ENCODE measurements at places on chromosomes 11 and 22. TPM values are rescaled to one million over a fixed set of nuclear protein-coding genes. Genes with fewer than 3 reads are reported as not detected.

DNA sequence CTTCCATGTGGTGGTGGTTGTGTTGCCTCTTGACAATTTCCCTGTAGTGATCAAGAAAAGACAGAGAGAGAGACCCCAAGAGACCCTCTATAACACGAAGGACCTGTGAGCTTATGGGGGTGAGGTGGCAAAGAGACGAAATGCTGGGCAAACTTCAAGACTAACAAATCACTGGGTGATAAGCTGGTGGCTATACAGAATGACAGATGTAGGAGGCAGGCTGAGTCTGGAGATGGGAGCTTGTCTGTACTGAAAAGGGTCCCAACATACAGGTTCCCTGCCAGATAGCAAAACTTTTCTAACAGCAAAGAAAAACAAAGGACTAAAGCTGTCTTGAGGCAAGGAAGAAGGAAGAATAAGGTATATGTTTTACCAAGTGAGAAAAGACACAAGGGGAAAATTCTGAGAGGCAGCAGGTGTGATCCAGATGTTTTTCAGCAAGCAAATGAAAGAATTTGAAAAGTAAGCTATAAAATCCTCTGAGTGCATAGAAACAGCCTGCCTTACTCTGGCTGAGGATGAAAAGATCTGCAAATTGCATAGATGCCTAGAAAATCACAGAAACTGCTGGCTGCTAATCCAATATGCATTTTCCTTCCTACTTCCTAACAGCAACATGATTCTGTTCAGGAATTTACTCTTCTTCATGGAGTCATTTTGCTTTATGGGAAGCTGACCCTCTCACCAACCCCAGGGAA lies 21.9 kb upstream of the LYVE1 start:
- no peak overlapping the region for H3K4me3 ChIP-seq
- no peak overlapping the region for H3K27ac ChIP-seq
- H3K4me1 ChIP-seq, result no peaks in the 10 kb centered on the region
- H3K27me3 ChIP-seq, result no peaks in the 10 kb centered on the region

DNA sequence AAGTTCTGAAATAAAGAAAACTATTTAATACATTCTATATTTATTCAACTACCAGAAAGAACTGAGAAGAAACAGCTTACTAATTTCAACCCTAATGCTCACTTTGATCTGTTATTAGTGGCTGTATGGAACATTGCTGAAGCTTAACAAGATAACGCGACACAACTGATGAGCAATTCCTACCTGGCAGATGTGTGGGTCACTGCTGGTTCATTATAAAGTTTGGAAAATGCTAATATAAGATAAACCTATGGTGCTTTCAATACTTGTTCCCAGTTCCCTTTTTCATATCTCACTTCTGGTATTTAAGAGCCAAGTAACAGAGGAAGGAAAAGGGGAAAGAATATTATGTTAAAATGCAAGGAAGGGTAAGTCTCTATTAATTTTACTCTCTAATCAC lies 10.5 kb downstream of the CTSC start:
- H3K4me1 ChIP-seq, result no peaks in the 10 kb centered on the region
- no peak for DNase-seq
- peaks cover 7% of the 10 kb centered on the region for H3K36me3 ChIP-seq
- no peaks in the 10 kb centered on the region for H3K27me3 ChIP-seq
- H3K27ac ChIP-seq, result no peak overlapping the region

- H3K4me1 ChIP-seq, result no peaks in the 10 kb centered on the region
- no peak overlapping the region for H3K27ac ChIP-seq
- H3K36me3 ChIP-seq, result no peaks in the 10 kb centered on the region
- H3K4me3 ChIP-seq, result no peak overlapping the region
- H3K27me3 ChIP-seq, result no peaks in the 10 kb centered on the region
These were observed 15.5 kb upstream of the ZBTB44 start for GRCh38 chr11:130330101-130330684.

DNA sequence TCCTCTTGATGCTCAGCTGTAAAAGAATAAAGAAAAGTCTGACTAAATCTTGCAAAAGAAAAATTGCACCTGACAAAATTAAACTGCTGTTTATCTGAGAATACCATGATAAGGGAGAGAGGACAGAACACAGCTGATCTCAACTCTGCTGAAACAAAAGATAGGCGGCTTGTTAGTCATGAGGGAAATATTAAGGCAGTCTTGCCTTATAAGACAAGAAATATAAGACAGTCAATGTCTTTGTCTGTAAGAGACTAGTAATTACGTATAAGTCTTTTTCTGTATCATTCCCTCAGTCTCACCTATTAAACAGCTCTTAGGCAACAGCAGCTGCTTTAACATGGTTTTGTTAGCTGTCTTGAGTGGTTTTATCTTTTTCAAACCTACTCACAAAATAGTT lies 296.6 kb downstream of the LUZP2 start:
- H3K4me3 ChIP-seq, result no peak overlapping the region
- no peaks in the 10 kb centered on the region for H3K27me3 ChIP-seq
- no peak for DNase-seq
- H3K27ac ChIP-seq, result no peak overlapping the region

Gene CD6
- 0.64 TPM for total RNA-seq

GRCh38 chr11:3178349-3178748 lies 13.2 kb upstream of the OSBPL5 start:
- no peak for DNase-seq
- H3K4me1 ChIP-seq, result no peaks in the 10 kb centered on the region
- H3K27ac ChIP-seq, result no peak overlapping the region
- H3K36me3 ChIP-seq, result no peaks in the 10 kb centered on the region
- H3K27me3 ChIP-seq, result no peaks in the 10 kb centered on the region
- no peak overlapping the region for H3K4me3 ChIP-seq

Gene STK33
- not detected for total RNA-seq

Gene CRYBB2
- not detected for total RNA-seq

DNA sequence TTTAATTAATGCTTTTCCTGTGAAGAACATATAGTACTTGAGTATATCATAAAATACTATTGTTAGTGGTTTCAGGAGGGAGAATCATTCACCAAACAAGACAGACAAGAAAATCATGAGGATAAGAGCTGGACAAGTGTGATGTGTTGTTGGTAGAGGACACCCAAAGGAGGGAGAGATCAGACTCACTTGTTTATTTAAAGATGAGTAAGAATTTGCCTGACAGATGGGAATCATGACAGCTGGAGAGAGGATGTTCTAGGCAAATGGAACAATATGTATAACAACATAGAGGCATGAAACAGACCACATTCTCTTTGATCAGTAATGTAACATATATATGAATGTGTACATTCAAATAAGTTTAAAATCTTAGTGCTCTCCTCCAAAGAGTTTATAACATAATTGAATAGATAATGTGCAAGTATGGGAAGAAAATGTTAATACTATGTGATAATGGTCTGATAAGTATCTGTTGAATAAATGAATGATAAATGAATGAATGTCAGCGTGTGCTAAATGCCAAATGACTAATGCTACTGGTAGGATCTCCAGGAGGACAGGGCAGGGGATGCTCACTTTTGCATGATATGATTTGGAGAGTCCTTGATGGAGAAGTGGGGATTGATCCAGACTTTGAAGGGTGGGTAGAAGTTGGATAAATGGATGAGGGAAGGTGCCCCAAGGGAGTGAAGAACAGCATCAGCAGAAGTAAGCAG lies 228.9 kb upstream of the SORL1-AS1 start:
- DNase-seq, result no peak
- no peak overlapping the region for H3K27ac ChIP-seq
- no peaks in the 10 kb centered on the region for H3K4me1 ChIP-seq
- no peak overlapping the region for H3K4me3 ChIP-seq

GRCh38 chr11:57653163-57653562 lies 3.5 kb upstream of the YPEL4 start:
- no peak for DNase-seq
- no peak overlapping the region for H3K4me3 ChIP-seq
- H3K4me1 ChIP-seq, result no peaks in the 10 kb centered on the region
- H3K36me3 ChIP-seq, result no peaks in the 10 kb centered on the region

DNA sequence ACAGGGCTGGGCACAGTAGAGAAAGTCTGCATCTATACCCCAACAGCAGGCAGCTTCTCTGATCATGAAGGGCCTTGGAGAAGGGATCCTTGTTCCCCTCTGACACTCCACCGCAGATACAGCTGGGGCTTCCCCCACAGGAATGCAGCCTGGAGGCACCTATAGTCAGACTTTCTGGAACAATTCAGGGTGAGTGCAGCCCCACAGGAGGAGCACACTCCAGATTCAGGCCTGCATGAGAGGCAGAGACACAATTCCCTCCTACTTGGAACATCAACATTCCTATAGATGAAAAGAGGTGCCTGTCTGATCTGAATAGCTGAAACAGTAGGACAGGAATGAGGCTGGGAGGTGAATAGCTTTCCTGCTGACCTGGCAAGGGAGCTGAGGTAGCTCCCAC lies 1298.0 kb upstream of the CNTN5 start:
- H3K27ac ChIP-seq, result no peak overlapping the region
- H3K4me1 ChIP-seq, result no peaks in the 10 kb centered on the region
- H3K27me3 ChIP-seq, result no peaks in the 10 kb centered on the region
- no peak overlapping the region for H3K4me3 ChIP-seq

Gene HARBI1
- 2.9 TPM for total RNA-seq

DNA sequence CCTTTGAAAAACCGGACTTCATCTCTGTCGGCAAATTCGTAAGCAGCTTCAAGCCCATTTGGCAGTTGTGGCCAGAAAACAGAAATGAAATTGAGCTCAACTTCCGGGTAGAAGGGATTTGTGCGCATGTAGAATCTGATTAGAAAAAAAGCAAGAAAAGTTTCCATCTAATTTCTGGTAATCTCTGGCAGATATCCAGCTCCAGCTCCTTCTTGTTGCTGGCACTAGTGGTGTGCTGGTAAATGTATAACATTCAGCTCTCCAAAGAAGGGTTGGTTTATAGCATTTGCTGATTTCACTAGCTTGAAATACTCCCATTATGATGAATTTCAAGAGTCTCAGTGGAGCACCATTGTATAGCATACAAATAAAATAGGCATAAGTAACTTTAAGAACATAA lies 5.4 kb downstream of the MMP1 start:
- no peak overlapping the region for H3K27ac ChIP-seq
- H3K36me3 ChIP-seq, result no peaks in the 10 kb centered on the region
- no peak for DNase-seq
- H3K4me1 ChIP-seq, result no peaks in the 10 kb centered on the region
- H3K4me3 ChIP-seq, result no peak overlapping the region
- H3K27me3 ChIP-seq, result no peaks in the 10 kb centered on the region

DNA sequence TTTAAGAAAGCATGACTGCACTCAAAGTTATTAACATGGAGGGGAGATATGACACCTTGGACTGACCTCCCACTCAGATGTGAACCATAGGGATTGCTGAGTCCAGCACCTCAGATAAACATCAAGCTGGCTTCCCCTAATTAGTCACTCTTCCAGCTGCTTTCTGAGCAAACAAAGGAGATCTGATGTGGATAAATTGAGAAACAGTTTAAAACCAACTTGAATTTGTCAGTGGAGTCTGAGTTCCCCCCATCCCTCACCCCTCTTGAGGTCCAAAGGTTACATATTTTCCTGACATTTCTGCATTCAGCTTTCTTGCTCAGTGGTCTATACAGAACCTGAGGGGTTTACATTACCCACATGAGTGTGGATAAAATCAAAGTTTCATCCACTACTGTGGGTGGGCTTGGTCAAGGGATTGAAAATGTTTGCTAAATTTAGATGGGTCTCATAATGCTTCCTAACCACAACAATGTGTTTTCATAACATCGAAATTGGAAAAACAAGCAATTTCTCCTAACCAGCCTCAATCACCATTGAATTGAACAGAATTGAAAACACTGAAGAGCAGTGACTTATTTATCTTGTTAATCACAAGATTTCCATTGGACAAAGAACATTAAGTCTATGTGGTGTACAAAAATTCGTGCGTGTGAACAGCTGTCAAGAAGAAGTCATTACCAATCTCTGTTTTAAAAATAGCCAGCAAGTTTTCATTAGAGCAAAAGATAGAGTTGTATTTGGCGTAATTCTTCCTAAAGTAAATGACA lies 292.3 kb downstream of the METTL15 start:
- no peaks in the 10 kb centered on the region for H3K4me1 ChIP-seq
- no peak overlapping the region for H3K4me3 ChIP-seq
- H3K36me3 ChIP-seq, result no peaks in the 10 kb centered on the region
- H3K27ac ChIP-seq, result no peak overlapping the region
- no peak for DNase-seq

DNA sequence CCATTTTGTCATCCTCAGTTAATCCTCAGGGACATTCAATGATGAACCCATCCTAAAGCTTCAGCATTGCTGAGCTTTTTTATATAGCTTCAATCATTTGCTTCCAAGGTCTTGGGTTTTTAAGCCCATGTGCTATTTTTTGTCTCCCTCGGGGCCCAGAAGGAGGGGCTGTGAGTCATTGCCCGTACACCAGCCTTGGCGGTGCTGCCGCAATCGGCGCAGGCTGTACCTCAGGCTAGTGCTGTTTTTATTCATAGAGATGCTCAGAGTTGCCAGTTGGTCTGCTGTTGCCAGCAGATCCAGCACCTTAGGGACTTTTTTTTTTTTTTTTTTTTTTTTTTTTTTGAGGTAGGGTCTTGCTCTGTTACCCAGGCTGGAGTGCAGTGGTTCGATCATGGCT lies 35.5 kb downstream of the ACO2 start:
- peaks cover 43% of the 10 kb centered on the region for H3K36me3 ChIP-seq
- H3K4me3 ChIP-seq, result no peak overlapping the region
- no peak overlapping the region for H3K27ac ChIP-seq
- DNase-seq, result no peak
- H3K4me1 ChIP-seq, result peaks cover 17% of the 10 kb centered on the region

GRCh38 chr11:78910322-78910721 lies 335.7 kb upstream of the NARS2 start:
- no peaks in the 10 kb centered on the region for H3K4me1 ChIP-seq
- H3K27me3 ChIP-seq, result no peaks in the 10 kb centered on the region
- H3K36me3 ChIP-seq, result no peaks in the 10 kb centered on the region
- no peak overlapping the region for H3K4me3 ChIP-seq
- no peak overlapping the region for H3K27ac ChIP-seq

Measured in right lobe of liver (tissue), 6 donors.